ENCODE measurements at places on chromosomes 13 and 19.

GRCh38 chr19:8638078-8638619 is 7.7 kb downstream of the NFILZ start:
- DNase-seq, result no peak

- DNase-seq, result no peak
Measured at GRCh38 chr13:78085434-78086225, 167.0 kb upstream of the EDNRB start.

GRCh38 chr13:42561752-42562467 is 12.0 kb upstream of the TNFSF11 start:
- no peak for DNase-seq

DNA sequence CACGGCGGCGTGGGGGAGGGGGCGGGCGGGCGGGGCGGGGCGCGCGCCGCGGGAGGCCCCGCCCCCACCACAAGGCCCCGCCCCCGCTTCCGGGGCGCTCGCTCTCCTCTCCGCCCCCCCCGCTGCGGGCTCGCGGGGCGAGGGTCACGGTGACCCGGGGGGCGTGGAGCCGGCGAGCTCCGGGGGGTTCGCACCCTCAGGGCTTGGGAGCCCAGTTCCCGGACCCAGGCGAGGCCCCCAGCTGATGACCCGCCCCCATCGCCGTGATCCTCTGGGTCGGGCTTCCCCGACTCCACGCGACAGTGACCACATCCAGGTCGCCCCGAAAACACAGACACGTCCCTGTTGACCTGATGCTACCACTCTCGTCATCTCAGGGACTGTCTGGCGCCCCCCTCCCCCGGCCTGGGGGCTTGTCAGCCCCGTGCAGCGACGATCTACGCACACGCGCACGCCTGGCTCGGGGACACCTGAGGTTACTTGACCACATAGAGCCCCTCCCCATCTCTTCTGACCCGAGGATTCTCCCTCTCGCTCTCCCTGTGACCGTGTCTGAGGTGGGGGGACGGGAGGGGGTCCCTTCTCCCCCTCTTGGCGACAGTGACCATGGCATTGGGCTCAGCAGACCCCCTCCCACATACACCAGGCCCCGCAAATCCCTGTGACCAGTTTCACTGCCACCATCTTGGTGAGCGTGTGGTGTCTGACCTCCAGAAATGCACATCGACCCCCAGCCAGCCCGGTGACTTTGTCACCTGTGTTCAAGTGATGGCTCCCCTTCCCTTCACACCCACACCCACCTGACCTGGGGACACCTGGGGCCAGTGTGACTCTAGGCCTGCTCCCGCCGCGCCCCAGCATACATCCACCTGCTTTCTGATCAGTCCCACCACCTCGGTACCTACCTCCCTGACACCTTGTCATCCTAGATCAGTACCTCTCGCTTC is 670 bp downstream of the MAP2K7 start:
- peak; percentile 85 for DNase-seq

DNA sequence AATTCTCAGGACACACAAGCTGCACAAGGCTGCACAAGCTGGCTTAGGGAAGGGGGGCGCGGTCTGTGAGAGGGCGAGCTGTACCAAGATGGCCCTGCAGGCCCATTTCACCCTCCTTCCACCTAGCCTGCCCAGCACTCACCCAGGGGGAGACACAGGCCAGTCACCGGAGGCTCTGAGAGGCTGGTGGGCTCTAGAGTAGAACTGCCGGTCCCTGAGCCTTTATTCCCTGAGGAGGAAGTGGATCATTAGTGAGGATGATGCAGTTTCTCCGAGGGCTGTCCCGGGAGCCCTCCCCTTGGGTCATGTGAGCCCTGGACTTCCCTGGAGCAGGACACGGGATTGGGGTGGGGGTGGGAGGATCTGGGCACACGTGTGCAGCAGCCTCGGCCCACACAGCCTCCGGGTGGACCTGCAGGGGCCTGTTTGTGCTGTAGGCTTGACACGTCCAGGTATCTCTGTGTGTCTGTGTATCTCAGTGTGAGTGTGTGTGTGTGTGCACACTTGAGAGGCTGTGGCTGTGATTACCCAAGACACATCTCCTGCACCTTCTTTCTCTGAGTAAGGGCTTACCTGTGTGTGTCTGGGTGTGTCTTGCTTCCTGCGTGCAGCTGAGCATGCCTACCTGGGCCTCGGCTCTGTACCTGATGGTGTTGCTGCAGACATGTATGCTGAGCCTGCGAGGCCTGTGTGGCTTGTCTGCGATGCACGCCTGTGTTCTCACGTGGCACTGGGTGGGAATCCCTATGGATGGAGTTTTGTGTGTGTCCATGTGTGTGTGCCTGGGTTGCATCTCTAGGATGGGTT is at the start of gene ACP5:
TSS of gene ACP5 (minus strand) at position 195 of the 807 bp plus-strand sequence. CDS start 328 bp downstream, outside the sequence.
- DNase-seq, result peak; percentile 35

- no peak for DNase-seq
Measured at GRCh38 chr13:99104396-99104795, 96.3 kb upstream of the UBAC2 start.

GRCh38 chr13:33284916-33285315 is 639 bp downstream of the STARD13 start:
- no peak for DNase-seq

- no peak for DNase-seq
Measured at GRCh38 chr13:46509981-46510380, 43.0 kb upstream of the LRCH1 start.

DNA sequence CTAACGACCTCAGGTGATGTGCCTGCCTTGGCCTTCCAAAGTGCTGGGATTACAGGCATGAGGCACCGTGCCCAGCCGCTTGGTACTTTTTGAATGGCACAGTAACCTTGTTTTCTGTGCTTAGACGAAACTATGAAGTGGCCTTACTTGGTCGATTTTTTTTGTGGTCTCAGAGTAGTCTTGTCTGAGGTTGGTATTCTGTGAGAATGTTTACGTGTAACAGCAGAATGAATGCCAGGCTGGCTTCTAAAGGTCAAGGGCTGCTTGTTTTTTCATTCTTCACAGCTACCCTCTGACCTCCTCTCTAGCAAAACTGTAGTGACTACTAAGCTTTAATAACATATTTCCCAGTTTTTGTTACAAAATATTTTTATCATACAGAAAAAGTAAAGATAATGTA is 313.3 kb downstream of the GPC6 start:
- DNase-seq, result no peak

DNA sequence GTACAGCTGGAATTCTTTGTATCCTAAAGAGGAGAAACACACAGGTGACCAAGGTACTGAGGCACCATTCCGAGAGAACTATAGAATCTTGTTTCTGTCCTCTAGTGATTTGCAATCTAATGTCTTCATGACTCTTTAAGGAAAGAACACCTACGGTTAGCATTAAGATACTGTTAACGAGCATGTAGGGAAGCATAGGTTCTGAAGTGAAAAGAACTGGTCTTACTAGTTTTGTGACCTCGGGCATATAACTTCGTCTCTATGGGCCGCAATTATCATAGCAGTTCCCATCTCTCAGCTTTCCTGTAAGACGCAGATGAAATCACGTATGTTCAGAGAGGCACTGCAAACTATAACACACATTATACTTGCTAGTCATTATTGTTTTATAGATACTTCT is 193.0 kb upstream of the NBEA start:
- DNase-seq, result no peak

GRCh38 chr19:45812297-45812696 is 2.8 kb downstream of the RSPH6A start:
- DNase-seq, result no peak

DNA sequence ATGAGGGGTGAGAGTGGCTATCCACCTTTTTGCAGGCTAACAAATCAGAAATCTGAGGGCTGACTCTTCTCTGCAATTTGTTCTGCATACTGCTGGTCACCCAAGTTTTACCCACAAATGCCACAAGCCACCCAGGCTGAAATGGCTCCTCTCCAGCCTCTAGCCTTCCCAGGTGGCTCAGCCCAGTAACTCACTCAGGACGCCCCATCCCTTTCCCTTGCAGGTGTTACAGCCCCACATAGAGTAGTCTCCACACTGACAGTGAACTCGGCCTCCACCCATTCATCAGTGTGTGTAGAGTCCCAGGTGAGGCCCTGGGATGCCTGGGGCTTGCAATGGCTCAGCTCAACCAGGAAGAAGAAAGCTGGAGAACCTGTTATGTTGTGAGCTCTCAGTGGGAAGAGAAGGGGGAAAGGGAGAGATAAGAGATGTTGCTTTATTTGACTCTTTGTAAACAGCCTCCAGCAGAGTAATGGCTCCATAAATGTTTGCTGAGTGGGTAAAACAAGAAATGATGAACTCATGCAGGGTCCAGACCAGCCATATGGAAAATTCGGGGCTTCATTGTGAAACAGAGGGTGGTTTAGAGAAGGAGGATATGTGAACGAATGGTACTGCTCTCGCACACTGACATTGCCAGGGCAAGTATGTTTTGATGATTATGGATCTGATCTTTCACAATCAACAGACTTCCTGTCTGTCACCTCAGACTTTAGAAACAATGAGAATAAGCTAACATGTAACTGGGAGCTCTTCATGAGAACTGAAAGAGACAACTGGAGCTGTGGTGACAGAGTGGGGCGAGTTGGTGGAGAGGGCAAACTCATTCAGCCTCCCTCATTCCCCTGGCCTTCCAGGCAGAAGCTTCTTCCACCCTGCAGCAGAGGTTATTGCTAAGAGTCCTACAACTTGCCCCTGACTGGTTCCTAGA is 74.2 kb upstream of the RFC3 start:
- DNase-seq, result no peak

DNA sequence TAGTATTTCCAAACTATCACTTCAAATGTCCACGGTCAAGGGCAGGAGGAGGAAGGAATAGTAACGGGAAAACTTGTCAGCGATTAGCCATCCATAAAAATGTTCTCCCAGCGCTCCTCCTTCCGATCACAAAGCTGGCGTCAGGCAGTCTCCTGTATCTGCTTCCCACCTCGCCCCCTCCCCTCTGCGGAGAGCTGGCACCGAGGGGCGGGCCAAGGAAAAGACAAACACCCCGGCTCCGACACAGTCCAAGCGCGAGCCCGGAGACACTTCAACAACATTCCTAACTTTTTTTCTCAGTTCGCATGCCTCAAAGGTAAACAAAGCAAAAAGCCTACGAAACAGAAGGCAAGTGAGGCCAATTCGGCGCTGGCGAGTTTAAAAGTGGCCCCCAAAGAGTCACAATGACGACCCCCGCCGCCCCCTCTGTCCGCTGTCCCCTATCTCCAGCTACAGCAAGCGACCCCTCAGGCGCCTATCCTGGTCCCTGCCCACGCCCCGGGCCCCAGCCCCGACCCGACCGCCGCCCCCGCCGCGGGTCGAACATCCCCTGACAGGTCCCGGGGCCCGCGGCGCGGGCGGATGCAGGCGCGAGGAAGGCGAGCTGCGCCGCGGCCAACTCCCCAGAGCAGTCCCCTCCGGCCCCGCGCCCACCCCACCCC is 736 bp downstream of the SMAD9 start:
- peak; percentile 75 for DNase-seq

DNA sequence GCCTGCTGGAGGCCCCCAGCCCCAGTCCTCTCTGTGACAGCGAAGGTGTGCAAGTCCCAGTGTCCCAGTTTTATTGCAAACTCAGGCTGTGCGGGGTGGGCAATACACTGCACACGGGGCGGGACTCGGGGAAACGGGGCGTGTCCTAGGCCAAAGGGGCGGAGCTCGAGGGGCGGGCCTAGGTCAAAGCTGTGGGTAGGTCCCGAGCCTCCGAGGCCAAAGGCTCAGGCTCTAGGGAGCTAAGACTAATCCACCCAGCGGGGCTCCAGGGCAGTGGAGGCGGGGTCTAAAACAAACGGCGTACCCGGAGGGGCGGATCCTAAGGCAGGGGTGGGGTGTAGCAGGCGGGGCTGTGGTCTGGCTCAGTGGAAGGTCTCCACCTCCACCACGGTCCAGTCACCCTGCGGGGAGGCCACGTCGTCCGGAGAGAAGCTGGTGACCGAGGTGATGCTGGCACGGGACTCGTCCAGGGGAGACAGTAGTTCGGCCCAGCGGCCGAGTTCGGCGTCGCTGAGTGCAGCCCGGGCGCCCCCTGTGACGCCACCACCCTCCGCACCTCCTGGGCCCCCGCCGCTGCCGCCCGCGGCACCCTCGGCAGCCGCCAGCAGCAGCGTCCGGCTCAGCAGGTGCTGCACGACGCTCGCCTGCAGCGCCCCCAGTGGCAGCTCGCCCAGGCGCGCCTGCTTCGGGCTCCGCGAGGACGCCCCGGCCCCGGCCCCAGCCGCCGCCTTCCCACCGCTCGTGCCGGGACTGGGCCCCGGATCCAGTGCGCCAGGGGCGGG is 5.3 kb downstream of the PRR36 start:
- DNase-seq, result peak; percentile 61

DNA sequence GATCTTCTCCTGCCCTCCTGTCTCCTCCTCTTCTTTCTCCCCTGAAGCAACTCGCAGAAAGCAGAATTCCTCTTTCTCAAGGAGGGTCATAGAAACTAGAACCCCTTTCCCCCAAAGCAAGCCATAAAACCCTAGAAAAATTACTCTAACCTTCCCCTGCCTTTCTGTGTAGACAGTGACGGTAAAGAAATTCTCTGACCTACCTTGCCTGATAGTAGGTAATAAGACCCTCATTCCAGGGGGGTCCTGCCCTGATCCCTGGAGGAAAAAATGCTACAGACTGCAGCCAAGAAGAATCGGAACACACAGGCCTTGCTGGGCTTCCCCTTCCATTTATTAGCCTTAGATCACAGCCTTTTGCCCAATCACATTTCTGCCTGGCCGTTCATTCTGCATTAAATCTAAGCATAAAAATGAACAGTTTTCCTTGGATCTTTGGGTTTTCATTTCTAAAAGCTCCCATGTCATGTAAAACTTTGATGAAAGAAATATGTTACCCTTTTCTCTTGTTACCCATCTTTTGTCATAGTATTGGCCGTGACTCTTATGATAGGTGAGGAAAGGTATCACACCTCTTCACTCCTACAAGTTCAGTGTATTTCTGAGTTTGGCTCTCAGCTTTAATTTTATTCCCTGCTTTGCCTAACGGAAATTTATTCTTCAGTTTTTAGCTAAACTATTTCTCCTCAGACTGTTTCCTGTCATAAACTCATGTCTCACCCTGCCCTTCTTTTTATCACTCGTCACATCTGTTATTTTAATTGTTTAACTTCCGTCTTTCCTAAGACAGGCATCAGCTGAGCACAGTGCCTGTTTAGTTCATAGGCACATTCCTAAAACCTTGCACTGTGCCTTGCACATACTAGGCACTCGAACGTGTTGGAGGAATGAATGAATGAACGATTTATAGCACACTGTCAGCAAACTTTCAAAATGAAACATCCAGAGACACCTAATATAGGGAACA is 20.4 kb upstream of the CPB2 start:
- no peak for DNase-seq

GRCh38 chr19:56146904-56147303 is 5.8 kb downstream of the ZNF444 start:
- no peak for DNase-seq

- DNase-seq, result peak; percentile 33
Measured at GRCh38 chr19:55289117-55289796, 5.5 kb downstream of the BRSK1 start.

DNA sequence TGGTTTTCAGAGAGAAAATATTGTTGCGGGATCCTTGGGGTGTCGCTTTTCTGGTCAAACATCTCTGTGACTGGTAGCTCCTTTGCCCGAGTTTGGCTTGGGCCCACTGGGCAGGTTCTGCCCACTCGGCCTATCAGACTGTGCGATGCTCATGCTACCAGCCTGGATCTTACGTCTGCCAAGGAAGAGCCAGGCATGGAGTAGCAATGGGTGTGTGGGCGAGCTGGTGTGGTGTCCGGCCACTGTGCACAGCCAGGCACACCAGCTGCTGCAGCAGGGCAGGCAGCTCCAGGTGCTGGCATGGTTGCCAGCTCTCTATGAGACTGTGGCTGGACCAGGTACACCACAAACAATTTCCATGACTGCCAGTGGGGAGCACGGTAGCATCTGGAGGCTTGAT is 1351.8 kb upstream of the PCDH20 start:
- DNase-seq, result no peak

GRCh38 chr19:3736106-3736724 is 25.3 kb downstream of the APBA3 start:
- DNase-seq, result no peak
